ENCODE measurements at places on chromosomes 7 and 10.

DNA sequence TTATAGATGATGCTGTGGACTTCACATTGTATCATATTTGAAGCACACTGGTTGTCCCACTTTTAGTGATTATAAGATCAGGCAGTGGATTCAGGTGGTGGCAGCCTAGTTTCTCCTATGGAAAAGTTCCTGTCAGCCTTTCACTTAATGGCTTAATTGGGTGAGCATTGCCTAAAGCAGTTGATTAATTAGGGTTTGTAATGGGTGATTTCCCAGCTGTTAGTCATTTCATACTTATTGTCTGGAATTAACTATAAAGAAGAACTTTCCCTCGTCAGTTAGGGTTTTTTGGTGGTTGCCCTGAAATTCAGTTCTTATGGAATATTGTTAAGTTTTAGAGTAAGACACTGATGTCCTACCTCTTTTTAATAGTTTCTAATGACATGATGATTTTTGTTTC, 78.8 kb downstream of the SLC25A40 start:
- H3K27ac ChIP-seq, result no peak overlapping the region
- H3K4me3 ChIP-seq, result no peak overlapping the region
- DNase-seq, result no peak
- H3K27me3 ChIP-seq, result no peaks in the 10 kb centered on the region
- H3K36me3 ChIP-seq, result no peaks in the 10 kb centered on the region

- no peaks in the 10 kb centered on the region for H3K4me1 ChIP-seq
- DNase-seq, result no peak
- no peaks in the 10 kb centered on the region for H3K27me3 ChIP-seq
Observed at GRCh38 chr10:34413214-34413613, 401.9 kb downstream of the PARD3 start.

DNA sequence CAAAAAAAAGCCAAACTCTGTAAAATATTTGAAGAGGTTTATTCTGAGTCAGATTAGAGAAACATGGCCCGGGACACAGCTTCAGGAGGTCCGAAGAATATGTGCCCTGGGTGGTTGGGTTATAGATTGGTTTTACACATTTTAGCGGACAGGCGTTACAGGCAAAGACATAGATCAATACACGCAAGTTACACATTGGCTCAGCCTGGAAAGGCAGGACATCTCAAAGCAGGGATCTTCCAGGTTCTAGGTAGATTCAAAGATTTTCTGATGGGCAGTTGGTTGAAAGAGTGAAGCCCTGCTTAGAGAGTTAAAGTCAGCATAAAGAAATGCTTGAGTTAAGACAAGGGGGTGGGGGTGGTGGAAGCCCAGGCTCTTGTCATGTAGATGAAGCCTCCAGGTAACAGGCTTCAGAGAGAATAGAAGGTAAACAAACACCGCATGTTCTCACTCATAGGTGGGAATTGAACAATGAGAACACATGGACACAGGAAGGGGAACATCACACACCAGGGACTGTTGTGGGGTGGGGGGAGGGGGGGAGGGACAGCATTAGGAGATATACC, 464.3 kb upstream of the ADARB2 start:
- no peak for DNase-seq
- no peak overlapping the region for H3K4me3 ChIP-seq
- H3K27ac ChIP-seq, result no peak overlapping the region
- H3K4me1 ChIP-seq, result no peaks in the 10 kb centered on the region
- no peaks in the 10 kb centered on the region for H3K27me3 ChIP-seq

DNA sequence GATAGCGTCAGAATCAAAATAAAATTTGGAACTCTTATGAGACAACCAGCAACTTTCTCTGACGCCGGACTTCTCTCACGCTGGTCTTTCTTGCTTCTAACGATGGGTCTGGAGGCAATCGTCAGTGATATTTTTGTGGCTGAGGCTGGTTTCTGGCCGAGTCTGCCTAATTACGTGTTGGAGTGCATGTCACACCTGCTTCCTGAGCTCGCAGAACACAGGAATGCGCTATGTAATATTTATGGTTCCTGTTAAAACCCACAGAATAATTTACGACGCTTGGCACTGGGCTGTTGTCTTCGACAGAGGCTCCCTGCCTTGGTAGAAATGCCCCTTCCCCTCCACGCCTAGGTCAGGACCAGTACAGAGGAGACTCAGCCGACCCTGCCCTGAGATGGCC, 64.9 kb downstream of the NPTX2 start:
- no peak for DNase-seq
- no peaks in the 10 kb centered on the region for H3K4me1 ChIP-seq
- H3K27ac ChIP-seq, result no peak overlapping the region
- no peaks in the 10 kb centered on the region for H3K36me3 ChIP-seq
- H3K27me3 ChIP-seq, result no peaks in the 10 kb centered on the region

DNA sequence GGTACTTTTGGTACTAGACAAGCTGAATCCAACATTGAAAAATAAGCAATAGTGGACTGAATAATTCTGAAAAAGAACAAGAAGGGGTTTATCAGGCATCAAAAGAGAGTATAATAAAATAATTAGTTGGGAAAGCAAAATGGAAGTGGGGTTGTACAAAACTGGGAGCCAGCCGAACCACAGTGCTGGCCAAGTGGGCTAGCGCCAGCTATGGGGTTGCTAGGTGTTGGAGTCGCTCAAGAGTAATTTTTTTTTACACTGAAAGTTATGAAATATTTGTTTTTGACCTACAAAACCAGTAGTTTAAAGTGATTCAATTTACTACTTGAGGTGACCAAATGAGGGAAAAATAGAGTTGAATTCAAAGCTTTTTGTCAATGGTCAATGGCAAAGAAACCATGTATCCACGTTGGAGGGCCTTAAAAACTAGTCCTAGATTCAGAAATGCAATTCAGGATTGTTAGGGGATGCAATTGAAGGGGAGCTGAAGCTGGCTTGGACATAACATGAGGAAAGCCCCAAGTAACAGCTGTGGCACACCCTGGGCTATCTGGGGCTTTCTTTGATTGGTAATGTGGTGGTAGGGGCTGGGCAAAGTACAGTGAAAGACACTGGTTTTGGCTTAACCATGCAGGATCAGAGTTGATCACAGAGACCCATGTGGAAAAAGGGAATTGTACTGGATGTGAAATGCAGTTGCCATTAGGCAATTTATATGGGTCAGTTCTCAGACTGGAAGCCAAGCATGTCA, 28.3 kb upstream of the MSMB start:
- peak; percentile 33 for DNase-seq
- no peaks in the 10 kb centered on the region for H3K27me3 ChIP-seq
- no peak overlapping the region for H3K27ac ChIP-seq
- no peak overlapping the region for H3K4me3 ChIP-seq
- no peaks in the 10 kb centered on the region for H3K4me1 ChIP-seq

- DNase-seq, result no peak
- H3K36me3 ChIP-seq, result no peaks in the 10 kb centered on the region
- H3K4me1 ChIP-seq, result no peaks in the 10 kb centered on the region
- no peaks in the 10 kb centered on the region for H3K27me3 ChIP-seq
- H3K4me3 ChIP-seq, result no peak overlapping the region
- H3K27ac ChIP-seq, result no peak overlapping the region
Observed at GRCh38 chr10:21217107-21217506, 308.4 kb downstream of the SKIDA1 start.

- H3K27ac ChIP-seq, result no peak overlapping the region
- no peaks in the 10 kb centered on the region for H3K36me3 ChIP-seq
Observed at GRCh38 chr7:29471444-29472138, 92.0 kb upstream of the PRR15 start.

GRCh38 chr7:128233471-128233870, 7.6 kb upstream of the LEP start:
- no peak for DNase-seq
- no peak overlapping the region for H3K4me3 ChIP-seq
- H3K27me3 ChIP-seq, result peaks cover 9% of the 10 kb centered on the region
- H3K36me3 ChIP-seq, result no peaks in the 10 kb centered on the region

DNA sequence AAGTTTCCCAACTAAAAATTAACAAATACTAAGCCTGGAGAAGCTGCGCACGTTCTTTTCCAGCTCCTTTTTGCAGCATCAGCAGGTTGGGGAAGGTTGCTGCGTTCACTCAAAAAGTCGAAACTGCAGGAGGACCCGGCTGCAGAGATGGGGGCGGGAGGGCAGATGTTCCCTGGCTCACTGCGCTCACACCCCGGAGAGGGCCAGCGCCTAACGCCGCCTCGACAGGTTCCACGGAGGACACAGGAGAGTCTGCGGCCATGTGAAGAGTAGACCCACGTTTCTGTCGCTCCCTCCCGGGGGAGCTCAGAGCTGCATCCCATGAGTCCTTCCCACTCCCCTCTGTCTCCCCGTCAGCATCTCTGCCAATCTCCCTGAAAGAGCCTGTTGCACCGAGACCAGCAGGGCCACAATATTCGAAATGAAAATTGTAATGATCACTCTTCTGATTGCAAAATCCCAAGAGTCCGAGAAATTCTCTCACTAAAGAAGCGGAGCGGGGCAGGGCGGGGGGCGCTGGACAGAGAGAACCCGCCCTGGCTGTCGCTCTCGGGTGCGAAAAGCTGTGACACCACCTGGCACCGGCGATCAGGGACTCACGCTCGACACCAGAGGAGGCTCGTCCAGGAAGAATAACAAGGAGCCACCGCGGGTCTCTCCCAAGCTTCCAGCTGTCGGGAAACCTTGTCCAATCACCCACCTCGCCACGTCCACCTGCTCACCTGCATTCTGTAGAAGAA, 131.5 kb upstream of the PFKP start:
- H3K27me3 ChIP-seq, result no peaks in the 10 kb centered on the region
- no peak overlapping the region for H3K4me3 ChIP-seq
- no peak for DNase-seq
- H3K4me1 ChIP-seq, result no peaks in the 10 kb centered on the region
- H3K36me3 ChIP-seq, result no peaks in the 10 kb centered on the region
- H3K27ac ChIP-seq, result no peak overlapping the region

DNA sequence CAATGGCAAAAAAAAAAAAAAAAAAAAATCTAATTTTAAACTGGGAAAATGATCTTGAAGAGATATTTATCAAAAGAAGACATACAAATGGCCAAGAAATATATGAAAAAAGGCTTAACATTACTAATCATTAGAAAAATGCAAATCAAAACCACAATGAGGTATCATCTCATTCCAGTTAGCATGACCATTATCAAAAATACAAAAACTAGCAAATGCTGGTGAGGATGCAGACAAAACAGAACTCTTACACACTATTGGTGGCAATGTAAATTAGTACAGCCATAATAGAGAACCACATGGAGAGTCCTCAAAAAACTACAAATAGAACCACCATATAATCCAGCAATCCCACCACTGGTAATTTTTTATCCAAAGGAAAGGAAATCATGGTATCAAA, 489.6 kb downstream of the TNS3 start:
- H3K27me3 ChIP-seq, result no peaks in the 10 kb centered on the region
- no peak overlapping the region for H3K4me3 ChIP-seq
- H3K27ac ChIP-seq, result no peak overlapping the region
- H3K36me3 ChIP-seq, result no peaks in the 10 kb centered on the region

DNA sequence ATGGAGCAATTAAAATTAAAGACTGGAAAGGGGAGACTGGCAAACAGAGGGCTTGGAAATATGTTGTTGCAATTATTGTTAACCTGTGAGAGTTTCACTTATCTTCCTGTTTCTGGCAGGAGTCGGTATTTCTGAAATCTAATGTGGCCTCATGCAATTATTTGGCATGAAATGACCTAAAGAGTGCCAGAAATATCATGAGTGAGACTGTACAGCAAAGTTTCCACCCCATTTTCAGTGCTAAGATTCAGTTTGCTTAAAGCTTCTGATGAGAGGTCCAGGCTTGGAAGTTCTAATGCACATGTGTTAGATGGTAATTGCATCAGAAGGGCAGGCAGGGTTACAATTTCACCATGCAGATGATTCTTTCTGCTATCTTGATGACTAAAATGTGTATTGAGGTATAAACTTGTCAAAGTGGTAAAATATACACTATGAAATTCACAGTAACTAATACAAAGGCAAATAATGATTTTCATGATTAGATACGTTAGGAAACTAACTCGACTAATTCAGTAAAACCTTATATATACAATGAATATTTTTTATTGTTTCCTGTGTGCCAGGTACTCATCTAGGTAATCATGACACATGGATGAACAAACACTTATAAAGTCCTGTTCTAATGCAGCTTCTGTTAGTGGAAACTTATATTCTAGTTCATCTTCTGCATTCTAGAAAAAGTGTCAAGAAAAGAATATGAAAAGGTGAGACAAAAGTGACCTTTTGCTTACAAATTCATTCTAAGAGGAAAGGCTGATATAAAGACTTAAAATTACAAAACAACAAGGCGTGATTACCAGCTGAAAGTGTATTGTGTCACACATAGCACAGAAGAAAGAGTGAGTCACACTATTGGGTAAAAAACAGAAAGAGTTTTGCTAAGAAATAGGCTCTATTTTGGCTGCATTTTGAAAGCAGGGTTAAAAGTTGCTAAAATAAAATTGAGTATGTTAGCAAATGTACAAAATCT, 533.4 kb upstream of the SEMA3D start:
- H3K36me3 ChIP-seq, result no peaks in the 10 kb centered on the region
- no peaks in the 10 kb centered on the region for H3K27me3 ChIP-seq
- H3K4me1 ChIP-seq, result no peaks in the 10 kb centered on the region
- H3K27ac ChIP-seq, result no peak overlapping the region
- DNase-seq, result peak; percentile 92

GRCh38 chr7:84083846-84084245, 110.7 kb downstream of the SEMA3A start:
- H3K27me3 ChIP-seq, result no peaks in the 10 kb centered on the region
- H3K4me1 ChIP-seq, result peaks cover 13% of the 10 kb centered on the region
- H3K36me3 ChIP-seq, result no peaks in the 10 kb centered on the region
- H3K27ac ChIP-seq, result no peak overlapping the region

GRCh38 chr7:98051118-98051744, 55.4 kb upstream of the LMTK2 start:
- peak; percentile 9 for DNase-seq
- H3K4me1 ChIP-seq, result no peaks in the 10 kb centered on the region
- H3K27me3 ChIP-seq, result no peaks in the 10 kb centered on the region
- no peak overlapping the region for H3K4me3 ChIP-seq
- H3K27ac ChIP-seq, result no peak overlapping the region

- H3K4me1 ChIP-seq, result no peaks in the 10 kb centered on the region
- DNase-seq, result no peak
- H3K36me3 ChIP-seq, result no peaks in the 10 kb centered on the region
Observed at GRCh38 chr7:50423860-50424259, 26.3 kb downstream of the FIGNL1 start.

DNA sequence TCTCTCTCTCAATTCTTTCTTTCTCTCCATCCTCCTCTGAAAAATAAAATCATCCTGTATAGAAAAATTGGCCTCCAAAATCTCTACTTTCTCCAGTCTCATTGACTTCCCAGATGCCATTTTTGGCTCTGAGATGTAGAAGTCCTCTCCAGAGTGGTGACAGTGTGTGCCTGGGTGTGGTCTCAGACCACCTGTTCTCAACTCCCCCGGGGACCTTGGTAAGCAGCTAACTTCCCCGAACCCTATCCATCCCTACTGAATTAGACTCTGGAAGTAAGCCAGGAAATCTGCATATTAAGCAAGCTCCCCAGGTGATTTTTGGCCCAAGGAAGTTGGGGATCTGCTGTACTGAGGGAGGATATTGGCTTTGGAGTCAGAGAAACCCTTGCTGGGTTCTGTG, 120.5 kb downstream of the WDR11 start:
- no peaks in the 10 kb centered on the region for H3K36me3 ChIP-seq
- H3K27ac ChIP-seq, result no peak overlapping the region
- DNase-seq, result no peak
- no peaks in the 10 kb centered on the region for H3K27me3 ChIP-seq
- no peaks in the 10 kb centered on the region for H3K4me1 ChIP-seq

GRCh38 chr7:157269341-157270059, 67.3 kb upstream of the DNAJB6 start:
- H3K27me3 ChIP-seq, result no peaks in the 10 kb centered on the region
- no peak for DNase-seq
- H3K4me3 ChIP-seq, result no peak overlapping the region
- peaks cover 19% of the 10 kb centered on the region for H3K36me3 ChIP-seq
- H3K27ac ChIP-seq, result no peak overlapping the region

GRCh38 chr10:71187600-71187999, 24.8 kb upstream of the UNC5B start:
- no peak overlapping the region for H3K4me3 ChIP-seq
- no peak for DNase-seq
- H3K4me1 ChIP-seq, result no peaks in the 10 kb centered on the region
- no peaks in the 10 kb centered on the region for H3K27me3 ChIP-seq
- H3K27ac ChIP-seq, result no peak overlapping the region

All from cardiac muscle cell (in vitro differentiated cells and primary cell).